Skin of body (tissue), 3 donors: ENCODE measurements at places on chromosomes 6 and 20.

DNA sequence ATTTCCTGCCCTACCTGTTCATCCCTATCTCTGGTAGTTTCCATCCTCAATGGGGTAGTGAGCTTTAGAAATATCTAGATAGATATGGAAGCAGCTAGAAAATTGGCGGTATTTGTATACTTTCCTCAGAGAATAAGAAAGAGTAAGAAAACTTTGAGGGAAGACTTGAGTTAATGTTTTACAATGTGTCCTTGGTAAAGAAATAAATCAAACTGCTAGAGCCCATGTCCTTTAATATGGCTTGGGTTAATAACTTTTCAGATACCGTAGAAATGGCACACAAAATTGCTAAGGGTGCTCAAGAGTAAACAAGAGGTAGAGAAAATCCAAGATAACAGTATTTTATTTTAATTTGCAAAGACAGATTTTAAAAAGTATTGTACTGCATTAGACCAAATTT is 28.1 kb upstream of the PGK2 start:
- no peak for DNase-seq

DNA sequence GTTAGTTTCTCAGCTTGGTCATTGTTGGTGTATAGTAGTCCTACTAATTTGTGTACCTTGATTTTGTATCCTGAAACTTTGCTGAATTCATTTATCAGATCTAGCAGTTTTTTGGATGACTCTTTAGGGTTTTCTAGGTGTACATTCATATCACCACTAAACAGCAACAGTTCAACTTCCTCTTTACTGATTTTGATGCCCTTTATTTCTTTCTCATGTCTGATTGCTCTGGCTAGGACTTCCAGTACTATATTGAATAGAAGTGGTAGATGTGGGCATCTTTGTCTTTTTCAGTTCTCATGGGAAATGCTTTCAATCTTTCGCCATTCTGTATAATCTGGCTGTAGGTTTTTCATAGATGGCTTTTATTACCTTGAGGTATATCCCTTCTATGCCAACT is 61.3 kb upstream of the HEY2 start:
- DNase-seq: no peak

GRCh38 chr20:658202-658601 is 5.2 kb upstream of the SRXN1 start:
- DNase-seq: no peak

DNA sequence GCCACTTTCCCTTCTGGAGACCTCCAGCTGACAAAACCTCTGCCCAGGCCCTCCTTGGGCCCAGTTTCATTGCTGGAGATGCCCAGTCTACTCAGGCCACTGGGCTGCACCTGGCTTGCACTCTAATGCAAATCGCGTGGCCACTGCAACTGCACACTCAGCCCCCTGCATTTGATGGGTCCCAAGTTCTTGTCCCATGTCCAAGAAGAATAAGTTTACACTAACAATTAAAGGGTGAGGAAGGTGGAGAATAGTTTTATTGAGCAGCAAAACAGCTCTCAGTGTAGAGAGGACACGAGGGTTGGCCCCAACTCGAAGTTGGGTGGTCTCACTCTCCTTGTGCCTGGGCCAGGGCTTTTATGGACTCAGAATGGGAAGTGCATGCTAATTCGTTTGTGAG is 31.9 kb upstream of the THEMIS start:
- DNase-seq: no peak

DNA sequence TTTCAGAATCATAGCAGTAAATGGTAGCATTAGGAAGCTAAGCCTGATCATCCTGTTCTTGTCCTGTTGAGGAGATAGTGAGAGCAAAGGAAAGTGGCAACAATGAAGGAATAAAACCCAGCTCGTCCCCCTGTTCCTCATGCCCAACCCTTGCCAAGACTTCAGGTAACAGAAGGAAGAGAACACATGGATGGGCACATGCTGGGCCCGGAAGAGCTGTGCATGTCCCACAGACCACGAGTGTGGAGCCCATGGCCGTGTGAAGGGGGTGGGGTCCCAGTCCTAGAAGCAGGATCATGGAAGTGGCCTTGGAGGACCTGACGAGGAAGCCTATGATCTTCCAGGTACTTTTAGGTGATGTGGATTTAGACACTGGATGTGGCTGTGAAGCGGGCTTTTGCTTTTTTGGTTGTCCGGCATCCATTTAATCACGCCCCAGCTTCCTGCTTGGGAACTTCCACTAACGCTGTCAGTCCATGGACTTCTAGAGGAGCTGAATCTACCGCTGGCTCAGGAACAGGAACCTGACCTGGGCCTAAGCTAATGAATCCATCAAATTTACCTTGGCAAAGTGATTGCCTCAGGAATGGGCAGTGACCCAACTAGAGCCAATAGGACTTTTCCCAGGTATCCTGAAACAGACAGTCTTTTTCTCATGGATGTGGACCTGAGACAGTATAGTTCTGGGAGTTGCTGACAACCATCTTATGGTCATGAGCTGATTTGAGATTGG is 79.3 kb upstream of the ARMC2 start:
- DNase-seq: no peak

DNA sequence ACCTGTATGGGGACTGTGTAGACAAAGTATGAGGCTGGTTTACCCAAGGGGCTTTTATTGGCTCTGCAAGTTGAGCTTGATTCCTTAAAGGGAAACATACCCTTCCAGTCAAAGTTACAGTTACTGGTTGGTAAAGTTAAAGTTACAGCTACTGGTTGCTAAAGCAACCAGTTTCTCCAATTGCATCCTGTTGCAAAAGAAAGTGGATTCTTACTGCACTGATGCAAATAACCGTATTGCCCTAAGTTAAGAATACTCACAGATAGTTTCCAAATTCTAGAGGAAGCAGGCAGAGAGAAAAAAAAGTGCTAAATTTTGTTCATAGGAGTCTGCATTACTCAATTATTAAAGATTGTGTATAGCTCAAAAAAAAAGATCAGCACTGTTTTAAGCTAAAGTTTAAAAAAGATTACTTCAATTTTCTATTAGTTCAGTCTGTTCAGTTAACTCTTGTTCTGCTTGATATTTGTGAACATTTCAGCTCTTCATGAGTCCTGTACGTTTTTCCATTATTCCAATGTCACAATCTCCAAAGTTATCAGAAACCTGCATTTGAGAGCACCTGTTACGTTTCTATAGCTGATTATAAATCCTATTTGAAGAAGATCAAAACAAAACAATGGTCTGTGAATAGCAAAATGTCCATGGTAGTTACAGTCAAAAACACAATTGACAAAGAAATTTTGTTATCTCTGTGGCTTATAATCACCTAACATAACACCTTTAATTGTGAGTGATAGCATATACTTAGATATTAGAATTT is 8.6 kb upstream of the IL22RA2 start:
- no peak for DNase-seq

DNA sequence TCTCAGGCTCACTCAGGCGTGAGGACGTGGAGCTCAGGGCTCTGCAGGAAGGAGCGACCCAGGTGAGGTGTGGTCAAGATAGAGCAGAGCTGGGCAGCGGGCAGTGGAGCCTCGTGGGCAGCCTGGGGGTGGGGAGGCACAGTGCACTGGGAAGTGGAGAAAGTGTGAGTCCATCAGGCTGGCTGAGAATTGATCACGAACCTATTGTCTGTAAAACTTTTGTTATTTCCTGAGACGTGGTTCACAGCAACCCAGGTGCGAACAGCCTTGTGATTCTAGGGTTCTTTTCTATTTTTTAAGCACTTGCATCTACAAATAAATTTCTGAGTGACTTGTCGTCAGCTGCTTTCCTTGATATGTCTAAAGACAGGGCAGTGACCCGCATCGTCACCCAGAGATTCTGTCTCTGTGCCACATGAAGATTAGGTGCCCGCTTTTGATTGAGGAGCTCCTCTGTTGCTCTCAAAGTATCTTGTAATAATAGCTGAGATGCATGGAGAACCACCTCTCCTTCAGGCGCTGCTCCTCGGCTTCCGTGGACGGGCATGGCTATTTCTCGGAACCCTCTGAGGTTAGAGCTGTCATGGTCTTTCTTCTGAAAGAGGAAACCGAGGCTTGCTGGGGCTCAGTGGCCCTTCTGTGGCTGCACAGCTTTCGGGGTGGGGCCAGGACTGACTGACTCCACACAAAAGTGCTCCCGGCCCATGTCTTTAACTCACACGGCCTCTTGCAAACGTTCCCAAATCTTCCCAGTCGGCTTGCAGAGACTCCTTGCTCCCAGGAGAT is 662 bp upstream of the CCR6 start:
- DNase-seq: no peak

DNA sequence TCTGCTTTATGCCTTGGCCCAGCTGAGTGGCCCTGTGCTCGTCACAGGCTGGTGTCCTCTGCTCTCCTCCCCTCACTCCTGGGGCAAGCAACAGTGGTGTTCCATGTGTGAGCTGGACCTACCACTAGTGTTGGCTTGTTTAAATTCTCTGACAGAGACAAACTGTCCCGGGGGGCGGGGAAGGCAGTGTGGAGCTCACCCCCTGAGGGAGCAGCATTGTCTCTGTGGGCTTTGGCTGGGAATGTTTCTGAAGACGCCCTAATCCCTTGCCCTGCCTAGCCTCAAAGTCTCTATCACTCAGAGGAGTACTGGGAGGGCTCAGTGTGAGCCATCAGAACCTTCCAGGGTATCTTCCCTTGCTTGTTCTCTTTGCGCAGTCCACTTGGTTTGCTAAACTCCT is 5.2 kb upstream of the VEGFA start:
- DNase-seq: no peak

DNA sequence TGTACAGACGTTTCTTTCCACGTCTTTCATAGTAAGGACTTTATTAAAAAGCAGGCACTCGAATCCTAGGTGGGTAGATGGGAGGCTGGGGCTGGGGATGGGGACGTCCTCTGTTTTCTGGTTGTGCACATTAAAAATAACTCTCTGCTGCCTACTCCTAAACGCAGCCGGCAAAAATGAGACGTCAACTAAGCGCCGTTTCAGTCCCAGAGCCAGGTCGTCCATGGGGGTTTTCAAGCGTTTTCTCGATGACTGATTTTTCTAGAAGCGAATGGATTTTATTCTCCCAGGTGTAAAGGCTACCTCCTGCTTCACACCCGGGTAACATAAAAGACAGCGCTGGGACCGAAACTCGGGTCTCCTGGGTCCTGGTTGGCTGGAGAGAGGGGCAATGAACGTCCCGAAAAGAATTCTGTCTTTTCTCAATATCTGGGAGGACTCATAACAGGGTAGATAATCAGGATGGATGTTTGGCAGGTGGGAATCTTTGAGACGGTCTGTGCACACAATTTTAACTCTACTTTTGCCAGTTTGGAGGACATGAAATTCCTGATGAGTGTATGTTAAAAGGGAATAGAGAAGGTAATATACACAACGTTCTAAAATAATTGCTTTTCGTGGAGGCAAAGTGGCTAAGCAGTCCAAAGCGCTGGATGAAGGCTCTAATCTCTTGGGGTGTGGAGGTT is 25.2 kb downstream of the GPX6 start:
- no peak for DNase-seq

- DNase-seq: no peak
Measured at GRCh38 chr20:63573647-63574131, 350 bp downstream of the HELZ2 start.

DNA sequence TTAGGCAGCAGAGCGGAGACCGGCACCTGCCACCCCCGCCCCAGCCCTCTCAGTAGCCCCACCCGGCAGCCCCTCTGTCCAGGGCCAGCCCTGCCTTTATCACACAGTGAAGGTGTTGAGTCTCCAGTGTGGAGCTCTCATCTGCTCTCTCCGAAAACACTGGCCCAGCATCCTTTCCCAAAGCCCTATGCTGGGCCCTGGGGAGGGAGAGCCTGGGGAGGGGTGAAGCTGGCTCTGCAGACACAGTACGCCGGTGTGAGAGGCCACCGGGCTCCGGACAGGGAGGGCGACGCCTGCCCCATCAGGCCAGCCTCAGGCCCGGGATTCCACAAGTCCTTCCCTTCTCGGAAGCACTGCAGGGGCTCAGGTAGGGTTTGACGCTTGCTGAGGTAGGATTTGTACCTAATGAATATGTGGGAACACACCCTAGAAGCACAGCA is 186.9 kb downstream of the ERMARD start:
- DNase-seq: no peak

DNA sequence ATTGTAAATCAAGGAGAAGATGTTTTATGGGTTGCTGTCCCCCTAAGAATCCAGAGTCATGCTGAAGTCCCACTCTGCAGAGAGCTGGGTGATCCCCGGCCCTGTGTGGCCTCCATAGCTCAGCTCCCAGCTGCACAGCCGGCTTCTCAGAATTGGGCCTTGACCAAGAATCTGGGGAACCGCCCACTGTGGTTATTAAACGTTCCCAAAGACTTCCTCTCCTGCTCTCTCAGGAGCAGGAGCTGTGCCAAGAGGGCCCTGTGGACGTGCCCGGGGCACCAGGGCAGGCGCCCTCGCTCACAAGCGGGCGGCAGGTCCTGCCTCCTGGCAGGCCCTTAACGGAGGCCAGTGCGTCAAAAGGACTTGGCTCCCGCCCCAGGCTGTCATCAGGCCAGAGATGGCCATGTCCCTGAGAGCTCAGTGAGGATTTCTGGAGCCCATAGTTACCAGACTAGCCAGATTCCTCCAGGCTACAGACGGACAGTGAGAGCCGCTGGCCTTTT is 30.4 kb downstream of the ZC3H12D start:
- peak; percentile 67 for DNase-seq

GRCh38 chr6:82144007-82144851 is 103.3 kb downstream of the IBTK start:
- DNase-seq: peak; percentile 64

GRCh38 chr6:35428421-35429149 is 23.6 kb upstream of the FANCE start:
- no peak for DNase-seq

DNA sequence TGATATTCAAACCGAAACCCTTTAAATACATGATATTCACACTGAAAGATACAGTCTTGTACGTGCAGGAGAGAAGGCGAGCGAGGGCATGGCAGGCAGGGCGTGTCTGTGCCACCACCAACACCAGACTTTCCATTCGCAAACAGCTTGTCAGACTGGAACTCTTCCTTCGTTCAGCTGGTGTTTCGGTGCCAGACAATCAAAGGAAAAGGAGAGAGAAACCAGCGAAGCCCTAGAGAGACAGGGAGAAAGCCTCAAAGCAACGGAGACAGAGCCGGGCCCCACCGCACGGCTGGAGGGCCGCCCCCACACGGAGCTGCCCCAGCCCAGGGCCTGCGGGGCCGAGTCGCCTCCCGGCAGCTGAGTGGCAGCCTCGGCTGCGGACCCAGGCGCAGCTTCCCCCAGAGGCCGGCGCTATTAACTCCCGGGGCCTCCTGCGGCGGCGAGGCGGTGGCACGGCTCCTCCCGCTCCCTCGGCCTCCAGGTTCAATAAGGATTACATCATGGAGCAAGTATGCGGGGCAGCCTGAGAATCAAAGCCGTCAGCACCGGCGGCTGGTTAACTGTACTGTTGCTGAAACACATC is 32.1 kb upstream of the NR2E1 start:
- no peak for DNase-seq

DNA sequence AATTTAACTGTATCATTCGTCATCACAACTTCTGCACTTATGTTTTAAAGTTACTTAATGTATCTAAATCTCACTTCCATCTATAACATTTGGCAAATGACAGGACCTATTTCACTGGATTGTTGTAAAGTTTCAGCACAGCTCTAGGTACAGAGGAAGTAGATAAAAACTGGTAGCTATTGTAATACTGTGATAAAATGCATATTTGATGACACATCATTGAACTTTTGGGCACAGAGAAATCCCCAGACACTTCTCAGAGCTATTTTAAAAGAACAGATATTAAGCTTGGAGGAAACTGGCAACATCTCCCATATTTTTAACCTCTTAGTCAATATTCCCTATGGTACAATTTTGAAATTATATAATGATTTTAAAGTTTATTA is 138.7 kb downstream of the RFPL4B start:
- peak; percentile 38 for DNase-seq

GRCh38 chr20:38725931-38726803 is 1.9 kb downstream of the SLC32A1 start:
- DNase-seq: no peak

- no peak for DNase-seq
Measured at GRCh38 chr20:4763261-4763660, 41.6 kb downstream of the PRND start.

- DNase-seq: no peak
Measured at GRCh38 chr6:91509711-91510110, 922.8 kb upstream of the MAP3K7 start.
